Naive thymus-derived CD4-positive, alpha-beta T cell (primary cell): ENCODE measurements at places on chromosomes 2 and 18.

GRCh38 chr2:216601632-216602409 is 31.4 kb upstream of the IGFBP2 start:
- no peak overlapping the region for H3K27ac ChIP-seq
- no peaks in the 10 kb centered on the region for H3K36me3 ChIP-seq
- no peak for DNase-seq

GRCh38 chr18:3874125-3874524 is 424.2 kb downstream of the TGIF1 start:
- H3K4me3 ChIP-seq, result no peak overlapping the region
- no peaks in the 10 kb centered on the region for H3K27me3 ChIP-seq
- no peaks in the 10 kb centered on the region for H3K4me1 ChIP-seq
- H3K36me3 ChIP-seq, result no peaks in the 10 kb centered on the region

- H3K4me1 ChIP-seq, result no peaks in the 10 kb centered on the region
- H3K4me3 ChIP-seq, result no peak overlapping the region
- H3K27ac ChIP-seq, result no peak overlapping the region
- DNase-seq, result no peak
These were observed 103.8 kb downstream of the ASAP2 start for GRCh38 chr2:9310377-9310776.

GRCh38 chr2:199955007-199955338 is 318 bp downstream of the TYW5 start:
- H3K4me3 ChIP-seq, result peak overlapping the region; percentile 95
- no peaks in the 10 kb centered on the region for H3K27me3 ChIP-seq
- H3K4me1 ChIP-seq, result peaks cover 34% of the 10 kb centered on the region
- peaks cover 14% of the 10 kb centered on the region for H3K36me3 ChIP-seq
- H3K27ac ChIP-seq, result peak overlapping the region; percentile 84
- no peak for DNase-seq

- H3K4me1 ChIP-seq, result no peaks in the 10 kb centered on the region
- H3K27ac ChIP-seq, result no peak overlapping the region
- no peak for DNase-seq
- H3K36me3 ChIP-seq, result peaks cover 5% of the 10 kb centered on the region
- no peaks in the 10 kb centered on the region for H3K27me3 ChIP-seq
- no peak overlapping the region for H3K4me3 ChIP-seq
These were observed 31.2 kb downstream of the RAB1A start for GRCh38 chr2:65098741-65099140.

DNA sequence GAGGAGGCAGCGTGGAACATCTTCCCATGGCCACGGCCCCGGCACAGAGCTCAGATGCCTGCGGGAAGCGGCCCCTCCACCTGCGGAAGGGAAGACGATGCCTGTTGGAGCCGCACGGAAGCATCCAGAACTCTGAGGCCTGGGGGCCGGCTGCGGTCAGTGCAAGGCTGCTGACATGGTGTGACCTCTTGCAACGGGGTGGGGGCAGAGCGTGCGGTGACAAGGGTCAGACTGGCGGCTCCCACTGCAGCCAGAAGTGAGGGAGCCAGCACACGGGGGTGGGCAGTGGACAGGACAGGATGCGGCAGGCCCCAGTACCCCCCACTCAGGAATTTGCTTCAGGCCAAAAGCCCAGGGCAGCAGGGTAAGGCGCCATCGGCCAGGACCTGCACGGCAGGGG is 48.8 kb downstream of the SLC66A2 start:
- DNase-seq, result peak; percentile 17
- no peaks in the 10 kb centered on the region for H3K36me3 ChIP-seq
- H3K4me3 ChIP-seq, result no peak overlapping the region
- H3K27me3 ChIP-seq, result no peaks in the 10 kb centered on the region
- H3K4me1 ChIP-seq, result no peaks in the 10 kb centered on the region

DNA sequence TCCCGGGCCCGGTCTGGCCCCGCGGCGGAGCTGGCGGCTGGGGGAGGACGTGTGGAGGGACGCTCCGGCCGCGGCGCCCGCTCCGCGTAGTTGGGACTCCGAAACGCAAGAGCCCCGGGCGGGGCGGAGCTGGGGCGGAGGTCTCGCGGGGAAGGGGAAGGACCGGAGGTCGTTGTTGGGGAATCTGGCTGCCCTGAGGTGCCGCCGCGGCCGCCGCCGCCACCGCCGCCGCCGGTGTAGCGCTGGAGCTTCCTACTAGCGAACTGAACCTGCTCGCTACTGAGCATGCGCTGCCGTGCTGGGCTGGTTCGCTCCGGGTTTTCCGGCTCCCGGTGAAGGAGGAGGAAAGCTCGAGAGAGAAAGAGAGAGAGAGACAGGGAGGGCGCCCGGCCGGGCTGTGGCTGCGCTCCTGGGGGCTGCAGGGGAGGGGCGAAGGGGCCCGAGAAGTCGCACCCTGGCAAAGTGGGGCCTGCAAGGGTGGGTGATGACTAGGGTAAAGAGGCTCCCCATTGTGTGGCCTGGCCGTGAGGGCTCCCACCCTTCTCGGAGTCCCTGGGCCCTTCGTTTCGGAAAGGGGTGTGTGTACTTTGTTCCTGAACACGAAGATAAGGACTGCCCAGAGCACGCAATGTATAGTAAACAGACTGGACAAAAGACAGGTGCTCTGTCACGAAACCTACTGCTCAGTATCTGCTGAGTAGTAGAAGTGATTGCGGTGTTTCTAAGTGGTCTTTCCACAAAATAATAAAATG is at the start of gene SOS1:
Gene SOS1, minus strand, starts transcription at position 281 of the 752 bp plus-strand sequence. CDS start 629 bp downstream, outside the sequence.
- H3K4me3 ChIP-seq, result peak within 1 kb of the TSS; percentile 72
- DNase-seq, result peak; percentile 93
- H3K27me3 ChIP-seq, result no peaks in the 10 kb centered on the region
- no peaks in the 10 kb centered on the region for H3K36me3 ChIP-seq
- peak within 1 kb of the TSS; percentile 93 for H3K27ac ChIP-seq

- no peak for DNase-seq
- H3K27me3 ChIP-seq, result no peaks in the 10 kb centered on the region
- no peak overlapping the region for H3K4me3 ChIP-seq
- peaks cover 5% of the 10 kb centered on the region for H3K4me1 ChIP-seq
These were observed 52.3 kb downstream of the DIS3L2 start for GRCh38 chr2:232013701-232014353.

- no peaks in the 10 kb centered on the region for H3K27me3 ChIP-seq
- H3K36me3 ChIP-seq, result no peaks in the 10 kb centered on the region
- no peak overlapping the region for H3K4me3 ChIP-seq
- peak overlapping the region; percentile 9 for H3K27ac ChIP-seq
- no peak for DNase-seq
These were observed 73.7 kb upstream of the RMDN2 start for GRCh38 chr2:37851428-37851827.

GRCh38 chr2:158973116-158973956 is 4.9 kb downstream of the TANC1 start:
- no peak for DNase-seq
- H3K27me3 ChIP-seq, result no peaks in the 10 kb centered on the region
- H3K36me3 ChIP-seq, result no peaks in the 10 kb centered on the region

- no peaks in the 10 kb centered on the region for H3K4me1 ChIP-seq
- DNase-seq, result no peak
- H3K27me3 ChIP-seq, result no peaks in the 10 kb centered on the region
- no peak overlapping the region for H3K27ac ChIP-seq
These were observed 69.3 kb upstream of the HPCAL1 start for GRCh38 chr2:10233131-10234012.

GRCh38 chr2:47784352-47784851 is 1.5 kb downstream of the MSH6 start:
- H3K4me3 ChIP-seq, result peak overlapping the region; percentile 55
- peaks cover 5% of the 10 kb centered on the region for H3K4me1 ChIP-seq
- H3K27me3 ChIP-seq, result no peaks in the 10 kb centered on the region
- no peaks in the 10 kb centered on the region for H3K36me3 ChIP-seq

- no peaks in the 10 kb centered on the region for H3K27me3 ChIP-seq
- no peak for DNase-seq
These were observed 216.3 kb downstream of the RNF144A start for GRCh38 chr2:7133521-7133920.
